AG20443 (cell line): ENCODE measurements at places on chromosomes 11 and 22.

DNA sequence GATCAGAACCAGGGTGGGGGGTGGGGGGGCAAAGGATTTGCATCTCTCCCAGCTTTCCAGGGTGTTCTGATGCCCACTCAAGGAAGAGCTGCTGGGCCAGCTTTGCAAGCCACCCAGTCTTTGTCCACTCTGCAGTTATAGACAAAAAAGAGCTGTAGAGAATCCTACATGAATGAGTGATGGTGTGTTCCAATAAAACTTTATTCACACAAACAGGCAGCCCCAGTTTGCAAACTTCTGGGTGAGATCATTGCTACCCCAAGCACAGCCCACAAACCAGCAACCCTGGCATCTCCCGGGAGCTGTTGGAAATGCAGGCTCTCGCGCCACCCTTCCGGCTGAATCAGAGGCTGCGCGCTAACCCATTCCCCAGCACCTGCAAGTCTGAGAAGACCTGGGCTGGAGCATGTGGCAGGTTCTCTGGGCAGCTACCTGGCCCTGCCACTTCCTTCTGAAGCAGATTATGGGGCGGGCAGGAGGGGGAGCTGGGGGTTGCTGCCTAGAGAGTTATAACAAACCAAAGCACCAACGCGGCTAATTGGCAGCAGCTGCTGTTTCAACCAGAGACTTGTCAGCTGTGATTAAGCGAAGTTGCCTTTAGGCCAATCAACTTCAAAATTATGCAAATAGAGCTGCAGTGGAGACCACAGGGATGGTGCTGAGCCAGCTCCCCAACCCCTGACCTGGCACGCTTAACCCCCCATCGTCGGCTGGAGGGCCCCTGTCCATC lies 3.8 kb upstream of the SHISAL1 start:
- DNase-seq = no peak

DNA sequence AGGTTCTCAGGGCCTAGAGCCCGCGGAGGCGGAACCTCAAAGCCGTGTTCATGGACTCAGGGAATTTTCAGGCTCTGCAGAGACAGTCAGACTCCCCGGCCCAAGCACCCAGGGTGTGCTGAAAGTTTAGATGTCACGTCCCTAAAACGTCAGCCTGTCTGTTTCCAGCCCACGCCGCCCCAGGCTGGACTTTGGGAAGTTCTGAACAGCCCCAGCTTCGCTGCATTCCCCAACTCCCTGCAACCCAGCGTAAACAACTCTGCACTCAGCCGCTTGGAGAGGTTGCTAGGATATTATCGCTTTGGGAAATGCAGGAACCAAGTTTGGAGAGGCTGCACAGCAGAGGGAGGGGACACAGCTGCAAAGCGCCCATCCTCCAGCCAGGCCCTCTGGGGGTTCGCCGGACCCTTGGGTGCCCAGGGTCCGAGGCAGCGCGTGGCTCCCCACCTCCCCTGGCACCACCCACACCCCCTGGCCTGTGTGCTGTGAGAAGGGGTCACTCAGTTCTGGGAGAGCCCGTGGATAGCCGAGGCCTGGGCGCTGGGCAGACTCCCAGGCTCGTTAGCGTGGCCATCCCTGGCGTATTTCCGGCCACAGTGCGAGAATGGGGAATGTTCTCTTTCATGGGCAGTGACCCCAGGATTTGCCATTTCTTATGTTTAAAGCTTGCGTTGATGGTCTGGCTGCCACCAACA lies 120.5 kb upstream of the FGF3 start:
- no peak for DNase-seq

GRCh38 chr11:2912498-2912897 lies 16.7 kb downstream of the PHLDA2 start:
- peak; percentile 88 for DNase-seq

DNA sequence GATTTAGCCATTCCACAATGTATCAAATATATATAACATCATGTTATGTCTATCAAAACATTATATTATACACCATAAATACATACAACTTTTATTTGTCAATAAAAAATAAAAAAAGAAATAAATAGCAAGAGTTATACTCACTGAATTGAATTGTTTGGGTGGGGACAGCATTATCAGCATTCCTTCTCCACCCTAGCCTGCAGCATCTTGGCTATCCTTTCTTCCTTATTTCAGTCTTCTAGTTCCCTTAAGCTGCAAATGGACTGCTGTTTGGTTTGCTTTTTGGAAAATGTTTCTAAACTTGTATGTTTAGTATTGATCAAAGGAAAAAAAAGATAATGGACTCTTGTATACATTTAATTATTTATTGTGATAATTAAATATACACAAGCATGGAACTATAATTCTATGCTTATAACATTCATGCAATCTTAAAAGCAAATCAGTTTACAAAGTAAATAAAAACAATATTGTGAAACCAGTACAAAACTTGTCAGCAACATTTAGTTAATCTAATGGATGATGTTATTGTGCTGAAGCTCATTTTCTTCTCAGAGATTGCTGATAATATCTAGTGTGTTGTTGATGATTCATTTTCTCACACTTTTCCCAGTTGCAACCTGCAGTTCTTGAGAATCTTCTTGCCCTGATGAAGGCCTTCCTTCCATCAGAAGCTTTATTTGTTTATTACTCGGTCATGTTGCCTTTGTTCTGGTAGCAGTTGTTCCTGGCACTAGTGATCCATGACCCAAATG lies 5.0 kb downstream of the ARHGAP42 start:
- peak; percentile 28 for DNase-seq

GRCh38 chr22:32636884-32637283 lies 162.3 kb downstream of the FBXO7 start:
- peak; percentile 37 for DNase-seq

GRCh38 chr11:23765682-23766252 lies 731.1 kb upstream of the LUZP2 start:
- DNase-seq = peak; percentile 9
